Left kidney (tissue), 8 donors: ENCODE measurements at places on chromosomes 5 and 9.

DNA sequence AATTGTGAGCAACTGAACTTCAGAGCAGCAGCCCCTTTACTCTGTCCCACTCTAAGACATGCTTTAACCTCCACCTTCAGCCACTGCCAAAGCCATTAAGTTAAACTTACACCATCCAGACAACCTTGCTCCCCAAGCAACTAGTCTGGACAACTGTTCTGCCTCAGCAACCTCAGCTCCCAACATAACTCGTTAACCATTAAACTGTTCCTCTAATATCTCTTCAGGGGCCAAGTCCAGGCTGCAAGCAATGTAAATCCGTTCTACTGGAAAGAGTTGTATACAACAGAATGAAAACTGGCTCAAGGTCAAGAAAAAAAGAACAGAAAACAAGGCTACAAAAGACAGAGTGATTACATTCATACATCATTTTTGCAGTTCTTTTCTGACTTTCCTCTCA is 131.7 kb upstream of the TARS1 start:
- peak; percentile 63 for DNase-seq

- no peak for DNase-seq
Measured at GRCh38 chr5:44565902-44566301, 176.7 kb upstream of the FGF10 start.

GRCh38 chr9:126985870-126986498 is 71.4 kb downstream of the RALGPS1 start:
- no peak for DNase-seq

DNA sequence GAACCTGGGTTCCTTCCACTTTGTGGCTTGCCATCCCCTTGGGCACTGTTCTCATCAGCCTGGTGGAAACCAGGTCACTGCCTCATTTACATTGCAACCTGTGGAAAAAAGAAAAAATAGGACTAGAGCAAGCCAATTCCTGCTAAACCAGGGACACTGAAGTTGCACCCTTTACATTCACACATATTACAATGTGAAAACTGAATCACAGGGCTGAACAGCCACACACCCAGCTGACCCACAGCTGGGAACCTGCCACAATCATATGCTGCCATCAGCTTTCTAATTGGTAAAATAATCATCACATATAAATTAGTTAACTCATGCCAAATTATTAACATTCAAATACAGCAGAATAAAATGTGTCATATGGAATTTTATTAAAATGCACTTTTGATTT is 94.5 kb downstream of the CDH6 start:
- DNase-seq: no peak

GRCh38 chr5:175493726-175494125 is 15.4 kb downstream of the SFXN1 start:
- no peak for DNase-seq

DNA sequence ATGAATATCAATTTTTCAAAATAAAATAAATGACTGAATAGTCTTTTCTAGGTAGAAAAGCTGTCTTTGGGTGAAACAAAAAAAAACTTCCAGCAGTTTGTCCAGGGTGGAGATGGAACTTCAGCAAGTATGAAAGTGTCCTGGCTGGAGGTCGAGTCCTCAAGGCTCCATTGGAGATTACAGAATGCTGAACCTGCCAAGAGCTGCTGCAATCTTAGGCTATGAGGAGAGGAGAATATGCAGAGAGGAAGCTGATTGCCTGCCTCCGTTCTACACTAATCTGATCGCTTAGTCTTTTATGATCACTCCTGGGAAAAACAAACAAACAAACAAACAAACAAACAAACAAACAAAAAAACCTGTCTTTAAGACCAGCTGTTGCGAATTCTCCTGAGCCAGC is 50.6 kb downstream of the NREP start:
- no peak for DNase-seq

- no peak for DNase-seq
Measured at GRCh38 chr9:30796764-30797163, 1587.7 kb upstream of the ACO1 start.

DNA sequence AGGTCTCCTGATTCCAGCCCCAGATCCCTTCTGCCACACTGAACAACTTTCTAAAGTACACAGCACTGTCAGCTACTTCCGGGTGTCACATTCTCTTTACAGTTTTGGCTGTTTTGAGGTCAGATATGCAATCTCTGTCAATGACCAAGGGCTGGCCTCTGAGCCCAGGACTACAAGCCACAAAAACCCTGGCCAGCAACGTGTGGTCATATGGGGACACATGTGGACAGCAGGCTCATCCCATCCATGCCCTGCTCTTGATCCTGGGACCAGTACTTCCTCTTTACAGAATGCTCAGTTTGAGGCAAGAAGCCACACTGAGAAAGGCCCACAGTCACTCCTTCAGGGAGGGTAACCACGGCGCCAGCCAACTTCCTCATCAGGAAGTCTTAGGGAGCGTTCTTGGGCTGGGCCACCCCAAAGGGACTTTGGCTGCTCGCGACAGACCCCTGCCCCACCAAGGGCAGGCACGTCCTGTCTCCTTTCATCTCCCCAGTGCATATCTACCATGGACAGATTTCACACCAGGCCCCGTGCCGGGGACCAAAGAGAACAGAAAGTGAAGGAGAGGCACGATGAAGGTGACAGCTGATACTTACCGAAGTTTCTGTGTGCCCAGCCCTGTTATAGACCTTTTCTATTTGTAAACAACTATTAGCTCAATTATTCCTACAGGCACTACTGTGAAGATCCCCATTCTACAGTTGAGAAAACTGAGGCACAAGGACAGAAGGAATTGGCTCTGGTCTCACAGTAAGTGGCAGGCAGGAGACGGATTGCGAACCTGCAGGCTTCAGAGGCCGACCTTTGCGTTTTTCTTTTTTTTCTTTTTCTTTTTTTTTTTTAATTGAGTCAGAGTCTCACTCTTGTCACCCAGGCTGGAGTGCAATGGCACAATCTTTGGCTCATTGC is 37.3 kb downstream of the STK10 start:
- no peak for DNase-seq

DNA sequence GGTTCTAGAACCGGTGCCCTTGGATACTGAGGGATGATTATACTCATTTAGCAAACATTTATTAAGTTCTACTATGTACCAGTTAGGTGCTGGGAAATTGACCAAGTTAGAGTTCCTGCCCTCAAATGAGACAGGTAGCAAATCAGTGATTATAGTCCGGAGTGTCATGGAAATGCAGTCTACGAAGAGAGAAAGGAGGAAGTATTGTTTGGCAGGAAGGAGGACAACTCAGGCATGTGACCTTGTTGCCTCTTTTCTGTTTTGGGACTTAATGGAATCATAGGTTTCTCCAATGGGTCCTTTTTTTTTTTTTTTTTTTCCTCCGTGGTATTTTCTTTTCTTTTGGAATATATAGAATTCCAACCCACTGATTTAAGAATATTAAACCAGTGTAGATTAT is 28.0 kb downstream of the OSTF1 start:
- DNase-seq: no peak

DNA sequence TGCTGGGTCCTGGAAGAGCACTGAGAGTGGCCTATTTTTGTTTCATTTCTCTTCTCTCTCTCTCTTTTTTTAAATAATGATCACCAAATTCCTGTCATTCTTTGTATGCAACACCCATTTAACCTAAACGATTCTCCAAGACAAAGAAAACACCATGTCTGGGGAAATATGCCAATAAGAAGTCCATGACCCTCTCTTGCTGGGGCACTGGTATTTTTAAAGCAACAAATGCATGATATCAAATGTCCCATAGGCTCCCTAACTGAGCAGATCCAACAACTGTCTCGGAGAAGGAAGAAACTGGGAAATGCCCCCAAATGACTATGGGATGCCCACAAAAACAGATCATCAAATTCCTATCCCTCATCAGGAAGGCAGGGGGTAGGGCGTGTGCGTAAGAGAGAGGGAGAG is 567.4 kb downstream of the CCDC171 start:
- DNase-seq: no peak

GRCh38 chr5:112880219-112880964 is 19.3 kb downstream of the SRP19 start:
- no peak for DNase-seq

GRCh38 chr9:14157191-14157590 is 156.8 kb downstream of the NFIB start:
- DNase-seq: no peak

DNA sequence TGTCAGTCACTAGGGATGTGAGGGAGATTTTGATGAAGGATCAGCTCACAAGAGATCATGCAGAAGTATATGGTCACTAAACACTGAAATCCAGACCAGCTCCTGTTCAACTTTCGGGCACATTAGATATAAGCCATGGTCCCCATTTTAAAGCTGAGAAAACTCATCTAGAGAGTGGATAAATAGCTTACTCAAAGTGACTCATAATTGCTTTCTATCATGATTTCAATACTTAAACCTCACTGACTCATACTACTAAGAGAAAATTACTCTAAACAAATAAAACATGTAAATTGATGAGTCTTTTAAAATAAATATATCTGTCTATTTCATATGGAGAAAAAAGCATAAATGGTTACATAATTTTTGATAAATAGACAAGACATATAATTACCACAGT is 567.7 kb downstream of the TLR4 start:
- no peak for DNase-seq

DNA sequence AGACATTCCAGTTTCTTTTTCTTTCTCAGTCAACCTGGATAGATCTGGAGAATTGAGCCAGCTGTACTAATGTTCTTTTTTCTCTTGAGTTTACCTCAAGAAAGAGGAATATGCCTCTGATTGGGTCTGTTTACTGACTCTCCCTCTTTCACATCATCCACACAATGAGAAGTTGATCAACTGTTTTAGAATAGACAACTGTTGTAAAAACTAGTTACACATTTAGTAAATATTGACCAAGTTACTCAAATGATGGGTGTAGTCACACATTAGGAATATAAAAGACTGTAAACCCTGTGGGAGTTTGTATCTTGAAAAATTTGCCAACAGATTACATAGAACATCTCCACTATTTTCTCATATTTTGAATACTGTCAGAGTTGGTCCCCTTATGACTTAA is 330.8 kb downstream of the FER start:
- DNase-seq: no peak
